ENCODE measurements at places on chromosomes 2 and 18.

GRCh38 chr2:19900931-19901441, 797 bp downstream of the TTC32 start:
- DNase-seq: no peak

GRCh38 chr2:178718283-178718682, 88.9 kb downstream of the TTN start:
- no peak for DNase-seq

DNA sequence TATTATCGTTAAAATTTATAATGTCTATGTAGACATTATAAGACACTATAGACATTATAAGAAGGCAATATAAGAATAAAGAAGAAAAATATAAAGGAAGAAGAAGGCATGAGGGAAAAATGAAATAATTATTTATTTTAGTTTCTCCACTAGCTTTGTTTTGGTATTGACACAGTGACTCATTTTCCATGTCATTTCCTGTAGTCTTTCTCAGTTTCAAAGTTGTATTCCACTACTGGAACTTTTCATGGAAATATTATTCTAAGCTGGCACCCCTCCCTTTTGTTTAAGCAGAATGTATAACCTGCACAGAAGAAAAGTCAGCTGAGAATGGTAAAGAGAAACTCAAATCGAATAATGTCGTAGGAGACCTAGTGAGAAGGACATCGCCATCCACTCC, 234.2 kb upstream of the NETO1 start:
- DNase-seq: no peak

- DNase-seq: no peak
Measured at GRCh38 chr2:38248255-38248654, 128.8 kb downstream of the ATL2 start.

DNA sequence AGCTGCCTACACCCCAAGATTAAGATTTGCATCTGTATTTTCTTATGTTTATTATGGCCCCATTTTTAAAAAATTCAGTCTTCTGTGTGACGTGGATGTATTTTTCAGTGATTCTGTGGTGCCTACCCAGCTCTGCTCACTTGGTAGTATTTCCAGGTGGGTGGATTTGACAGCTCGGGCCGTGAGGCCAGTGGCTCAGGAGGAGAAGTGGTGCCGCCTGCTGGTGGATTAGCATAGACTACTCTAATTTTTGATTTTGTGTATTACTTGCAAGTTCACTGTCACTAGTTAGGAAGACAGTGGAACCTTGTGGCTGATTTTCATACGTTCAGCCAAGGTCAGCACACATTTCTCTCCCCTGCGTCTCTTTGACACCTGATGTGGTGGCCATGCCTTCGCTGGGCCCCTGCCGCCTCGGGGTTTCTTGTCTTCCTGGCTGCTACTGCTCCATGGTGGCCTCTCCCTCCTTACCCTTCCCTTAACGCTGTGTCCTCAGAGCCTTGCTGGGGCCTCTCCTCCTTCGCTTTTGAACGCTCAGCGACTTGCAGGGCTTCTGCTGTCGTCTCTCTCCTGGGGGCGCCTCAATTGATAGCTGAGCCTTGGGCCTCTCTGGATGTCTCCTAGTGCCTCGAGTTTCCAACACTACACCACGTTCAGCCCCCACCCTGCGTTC, 89.4 kb downstream of the DGKD start:
- DNase-seq: peak; percentile 92

DNA sequence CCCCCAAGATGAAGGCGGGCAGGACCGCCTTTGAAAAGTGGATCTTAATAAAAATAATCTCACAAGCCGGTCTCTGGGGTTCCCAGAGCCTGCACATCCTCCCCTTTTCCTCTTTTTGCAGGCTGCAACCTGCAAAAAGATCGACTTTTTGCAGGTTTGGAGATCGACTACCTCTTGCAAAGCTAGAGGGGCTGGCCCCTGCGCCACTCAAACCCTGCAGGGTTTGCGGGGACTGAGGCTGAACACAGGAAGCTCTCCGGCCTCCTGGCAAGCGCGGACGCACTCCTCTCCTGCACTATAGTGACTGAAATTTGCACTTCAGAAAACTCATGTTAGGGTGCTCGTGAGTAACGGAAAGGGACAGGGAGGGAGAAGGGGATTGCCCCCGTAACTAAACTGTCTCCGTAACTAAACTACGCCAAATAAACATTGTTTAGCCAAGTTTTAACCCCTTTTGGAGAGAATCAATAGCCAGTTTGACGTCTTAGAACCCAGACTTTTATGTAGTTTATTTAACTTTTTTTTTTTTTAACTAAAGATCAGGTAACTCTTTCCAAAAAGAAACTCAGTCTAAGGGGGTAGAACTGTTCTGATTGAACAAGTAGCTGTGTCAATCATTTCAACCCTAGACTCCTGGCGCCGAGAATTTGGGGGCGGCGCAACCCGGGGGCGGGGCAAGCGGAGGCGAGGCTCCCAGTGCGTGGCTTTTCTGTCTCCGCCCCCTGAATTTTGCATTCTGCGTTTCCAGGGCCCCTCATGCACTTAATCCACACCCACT, 2.5 kb downstream of the IGFBP5 start:
- DNase-seq: peak; percentile 71

- no peak for DNase-seq
Measured at GRCh38 chr2:10531874-10532637, 83.9 kb upstream of the ODC1 start.

- no peak for DNase-seq
Measured at GRCh38 chr2:180327185-180327584, 320.1 kb upstream of the CWC22 start.

DNA sequence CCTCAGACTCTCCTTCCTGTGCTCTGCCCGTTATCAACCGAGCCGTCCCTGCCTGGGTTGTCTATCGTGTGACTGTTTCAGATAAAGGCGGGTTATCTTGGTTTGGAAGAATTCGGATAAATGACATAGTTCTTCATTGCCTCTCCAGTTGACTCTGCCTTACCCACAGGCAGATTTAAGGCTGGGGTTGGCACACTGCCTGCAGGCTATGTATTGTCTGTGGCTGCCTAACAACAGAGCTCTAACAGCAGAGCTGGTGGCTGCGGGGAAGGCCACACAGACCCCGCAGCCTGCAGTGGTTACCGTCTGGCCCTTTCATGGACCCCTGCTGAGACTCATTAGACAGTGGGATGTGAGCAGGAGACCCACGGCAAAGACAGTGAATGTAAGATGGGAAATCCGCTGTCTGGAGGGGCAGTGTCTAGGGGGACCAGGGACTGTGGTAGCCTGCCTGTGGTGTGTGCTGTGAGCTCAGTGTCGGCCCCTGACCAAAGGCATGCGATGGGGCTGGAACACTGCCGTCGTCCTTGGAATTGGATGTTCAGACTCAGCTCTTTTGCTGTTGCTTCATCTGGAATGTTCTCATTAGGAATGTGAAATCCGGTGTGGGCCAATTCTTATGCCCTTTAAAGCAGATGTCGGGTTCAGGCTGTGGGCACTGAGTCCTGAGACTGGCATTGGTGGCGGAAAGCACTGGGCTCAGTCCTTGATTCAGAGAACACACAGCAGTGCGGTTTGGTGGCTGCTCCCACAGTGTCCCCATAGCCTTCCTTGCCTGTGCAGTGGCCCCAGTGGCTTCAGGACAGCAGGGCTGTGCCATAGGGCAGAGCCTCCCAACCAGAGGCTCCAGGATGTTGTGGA, 44.5 kb downstream of the SH3RF3 start:
- no peak for DNase-seq

DNA sequence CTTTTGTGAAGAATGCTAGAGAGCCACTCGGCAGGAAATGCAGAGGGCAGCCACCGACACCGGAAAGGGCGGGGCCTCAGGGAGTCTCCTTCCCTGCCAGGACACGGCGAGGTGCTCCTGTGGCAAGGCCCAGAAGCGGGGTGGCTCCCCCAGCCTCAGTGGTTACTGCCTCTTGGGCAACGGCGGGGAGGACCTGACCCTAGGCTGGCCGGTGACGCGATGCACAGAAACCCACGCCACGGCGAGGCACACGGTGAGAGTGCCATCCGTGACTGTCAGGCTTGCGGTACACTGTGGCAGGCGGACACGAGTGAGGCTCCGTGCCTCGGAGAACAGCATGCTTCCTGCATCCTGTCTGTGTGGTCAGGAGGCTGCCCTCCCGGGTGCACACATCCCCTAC, 47.8 kb downstream of the ZAP70 start:
- DNase-seq: peak; percentile 61

GRCh38 chr2:47631792-47632398, 151.1 kb upstream of the MSH6 start:
- DNase-seq: no peak

GRCh38 chr2:66805016-66805865, 370.3 kb downstream of the MEIS1 start:
- DNase-seq: no peak

GRCh38 chr2:64485961-64486360, 32.0 kb downstream of the LGALSL start:
- no peak for DNase-seq

GRCh38 chr18:10077986-10078385, 164.2 kb downstream of the VAPA start:
- DNase-seq: no peak

DNA sequence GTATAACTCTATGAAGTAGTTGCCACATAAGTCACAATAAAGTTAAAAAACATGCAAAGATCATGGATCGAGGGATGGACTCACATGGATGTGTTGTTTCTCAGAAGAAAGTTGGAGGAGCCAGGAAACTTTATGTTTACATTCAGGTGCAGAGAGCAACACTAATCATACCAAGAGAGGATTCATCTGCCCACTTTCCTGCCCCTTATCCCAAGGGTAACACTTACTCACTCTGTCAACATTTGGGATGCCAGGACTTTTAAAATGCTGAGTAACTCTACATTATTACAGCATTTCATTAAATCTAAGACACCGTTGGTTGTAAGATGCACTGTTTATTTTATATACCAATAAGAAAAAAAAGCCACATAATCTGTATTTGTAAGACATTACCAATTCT, 170.4 kb downstream of the KCNE4 start:
- no peak for DNase-seq

DNA sequence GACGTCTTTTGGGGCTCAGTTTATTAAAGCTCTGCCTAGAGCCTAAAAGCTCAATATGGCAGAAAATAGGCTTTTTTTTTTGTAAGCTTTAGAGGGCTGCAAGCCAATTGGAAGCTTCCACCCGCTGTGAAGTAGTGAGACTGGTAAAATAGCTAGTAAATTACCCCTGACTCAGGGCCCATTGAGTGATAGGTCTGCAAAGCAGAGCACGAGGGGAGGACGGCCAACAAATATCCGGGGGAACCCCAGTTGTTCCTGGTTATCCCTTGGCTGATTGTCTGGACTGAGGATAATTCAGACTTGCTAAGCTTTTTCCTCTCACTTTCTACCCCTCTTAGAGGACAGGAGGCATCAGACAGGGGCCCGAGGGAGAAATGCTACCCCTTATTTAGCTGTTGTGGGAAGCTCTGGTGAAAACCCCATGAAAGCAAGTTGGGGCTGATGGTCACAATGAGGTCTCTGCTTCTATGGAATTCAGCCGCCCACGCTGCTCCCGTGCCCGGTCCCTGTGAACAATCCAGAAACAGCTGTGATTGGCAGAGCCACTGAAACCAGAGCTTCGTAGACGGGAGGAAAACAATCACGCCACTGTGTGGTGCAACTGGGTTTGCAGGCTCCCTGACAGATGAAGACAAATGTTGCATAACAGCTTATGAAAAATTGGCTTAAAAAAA, 141.9 kb upstream of the LGALSL start:
- DNase-seq: peak; percentile 21

- DNase-seq: no peak
Measured at GRCh38 chr2:55422876-55423665, 3.4 kb upstream of the CCDC88A start.

DNA sequence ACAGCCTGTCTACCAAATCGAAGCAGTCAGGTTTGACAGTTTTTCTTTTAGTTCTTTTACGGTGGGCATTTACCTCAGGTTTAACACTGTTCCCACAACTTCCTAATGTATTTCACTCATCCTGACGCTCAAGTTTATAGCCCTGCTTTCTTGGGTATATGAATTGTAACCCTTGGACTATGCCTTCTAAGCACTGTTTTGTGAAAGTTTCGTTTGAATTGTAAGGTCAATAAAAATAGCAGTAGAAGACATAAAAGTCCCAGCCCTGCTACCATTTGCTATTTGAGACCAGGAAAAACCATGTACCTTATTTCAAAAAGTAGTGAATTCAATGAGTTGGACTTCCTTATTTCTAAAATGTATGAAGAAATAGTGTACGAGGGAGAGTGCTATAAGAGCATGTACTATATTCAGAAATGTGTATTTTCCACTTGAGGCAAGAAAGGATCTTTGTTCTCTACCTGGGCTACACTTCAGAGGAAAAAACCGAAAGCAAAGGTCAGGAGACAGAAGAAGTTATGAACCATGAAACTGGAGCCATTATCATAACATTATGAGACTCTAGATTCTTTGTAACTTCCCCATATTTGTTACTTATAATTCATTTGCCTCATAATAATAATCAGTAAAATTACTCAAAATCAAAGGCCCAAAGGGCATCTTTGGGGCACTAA, 1.9 kb upstream of the ZC3H15 start:
- no peak for DNase-seq

- DNase-seq: peak; percentile 37
Measured at GRCh38 chr2:37892436-37893114, 32.5 kb upstream of the RMDN2 start.

DNA sequence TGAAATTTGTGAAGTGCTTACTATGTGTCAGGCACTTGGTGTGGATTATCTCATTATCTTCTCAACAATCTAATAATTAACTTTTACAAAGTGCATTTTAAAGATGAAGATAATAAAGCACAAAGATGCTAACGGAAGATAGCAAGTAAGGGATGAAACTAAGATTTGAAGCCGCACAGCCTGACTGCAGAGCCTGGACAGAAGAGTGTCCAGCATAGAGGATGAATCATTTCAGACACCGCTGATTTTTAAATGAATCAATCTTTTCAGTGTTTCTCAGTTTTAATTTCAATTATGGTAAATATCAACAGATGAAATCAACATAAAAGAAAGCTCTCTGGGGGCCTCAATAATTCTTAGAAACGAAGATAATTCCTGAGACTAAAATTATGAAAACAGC, 24.5 kb upstream of the STAM2 start:
- no peak for DNase-seq

DNA sequence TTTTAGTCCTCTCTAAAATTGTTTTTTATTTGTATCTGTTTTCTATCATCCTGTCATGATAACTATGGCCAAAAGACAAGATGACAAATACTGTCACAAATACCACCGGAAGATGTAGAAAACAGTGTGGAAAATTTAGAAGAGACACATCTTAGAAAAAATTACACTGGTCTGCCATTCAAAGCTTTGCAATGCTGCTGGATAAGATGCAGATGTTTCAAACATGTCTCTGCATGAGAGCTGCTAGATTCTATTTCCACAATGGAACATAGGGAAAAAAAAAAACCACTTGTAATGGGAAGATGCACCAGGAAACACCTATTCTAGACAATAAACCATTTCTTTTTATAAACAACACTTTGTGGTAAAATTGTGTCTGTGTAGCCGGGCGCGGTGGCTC, 5.8 kb upstream of the TAF1B start:
- DNase-seq: no peak

DNA sequence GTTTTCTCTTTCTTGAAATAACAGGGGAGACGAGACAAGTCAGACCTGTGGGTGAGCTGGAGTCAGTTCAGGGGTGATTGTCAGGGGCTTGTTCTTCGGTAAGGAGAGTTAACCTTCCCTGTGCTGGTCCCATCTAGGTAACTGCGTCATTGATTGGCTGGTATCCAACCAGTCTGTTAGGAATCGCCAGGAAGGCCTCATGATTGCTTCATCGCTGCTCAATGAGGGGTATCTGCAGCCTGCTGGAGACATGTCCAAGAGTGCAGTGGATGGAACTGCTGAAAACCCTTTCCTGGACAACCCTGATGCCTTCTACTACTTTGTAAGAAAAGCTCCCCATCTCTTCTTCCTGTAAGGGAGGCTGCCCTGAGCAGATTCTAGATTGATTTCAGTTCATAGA, 21.3 kb downstream of the PLEK start:
- DNase-seq: no peak

GRCh38 chr2:190583507-190584337, 49.2 kb upstream of the NEMP2 start:
- no peak for DNase-seq

Data from CD4-positive, alpha-beta T cell treated with Interleukin-17A for 4 hours (primary cell).